Calu3 (cell line): ENCODE measurements at places on chromosomes 3 and 15. TPM values are rescaled to one million over a fixed set of nuclear protein-coding genes. Genes with fewer than 3 reads are reported as not detected.

DNA sequence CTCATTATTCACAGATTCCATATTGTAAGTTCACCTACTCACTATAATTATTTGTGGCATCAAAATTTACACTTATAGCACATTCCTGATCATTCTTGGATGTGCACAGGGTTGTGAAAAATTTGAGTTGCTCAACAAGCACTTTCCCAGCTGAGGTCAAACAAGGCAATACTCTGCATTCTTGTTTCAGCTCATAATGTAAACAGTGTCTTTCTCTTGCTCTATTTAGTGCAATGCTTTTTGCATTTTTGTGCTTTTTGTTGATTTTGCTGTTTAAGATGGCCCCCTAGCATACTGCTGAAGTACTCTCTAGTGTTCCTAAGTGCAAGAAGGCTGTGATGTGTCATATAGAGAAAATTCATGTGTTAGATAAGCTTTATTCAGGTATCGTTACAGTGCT, 66.7 kb upstream of the TNIK start:
- DNase-seq = no peak

- DNase-seq = no peak
Observed at GRCh38 chr3:8608791-8609467, 35.7 kb downstream of the SSUH2 start.

DNA sequence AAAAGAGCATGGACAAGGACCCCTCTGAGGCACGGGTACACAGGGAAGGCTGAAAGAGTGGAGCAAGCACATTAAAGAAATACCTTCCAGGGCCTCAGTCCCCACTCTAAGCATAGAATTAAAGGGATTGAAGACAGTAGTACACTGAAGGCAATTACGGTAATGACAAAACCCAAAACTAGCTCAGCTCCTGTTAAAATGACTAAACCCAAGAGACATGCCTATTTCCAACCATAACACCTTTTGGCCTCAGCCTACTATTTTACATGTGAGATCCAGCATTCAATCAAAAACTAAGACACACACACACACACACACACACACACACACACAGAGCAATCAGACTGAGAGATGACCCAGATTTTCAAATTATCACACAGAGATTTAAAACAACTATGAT, 19.8 kb downstream of the MAP4 start:
- no peak for DNase-seq

DNA sequence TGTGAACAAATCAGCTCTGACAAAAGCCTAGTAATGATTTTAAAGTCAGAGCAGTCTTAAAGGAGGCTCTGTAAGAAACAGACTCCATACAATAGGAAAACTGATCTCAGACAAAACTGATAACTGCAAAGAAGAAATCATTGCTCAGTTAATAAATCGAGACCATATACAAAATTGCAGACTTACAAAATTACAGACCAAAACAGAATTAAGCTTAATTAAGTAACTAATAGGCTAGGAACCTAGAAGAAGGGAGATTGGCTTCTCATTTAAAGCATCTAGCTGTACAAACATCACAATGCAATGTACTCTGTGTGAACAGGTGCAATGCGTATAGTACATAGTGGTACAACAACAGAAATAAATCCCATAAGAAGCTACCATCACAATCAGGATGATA, 46.3 kb downstream of the ZBTB20 start:
- no peak for DNase-seq

GRCh38 chr3:78275420-78275852, 1235.5 kb downstream of the ROBO2 start:
- DNase-seq = no peak

- no peak for DNase-seq
Observed at GRCh38 chr3:128448491-128448890, 18.2 kb downstream of the DNAJB8 start.

GRCh38 chr3:114144909-114145688, 33.8 kb downstream of the DRD3 start:
- no peak for DNase-seq

GRCh38 chr3:184734903-184735701, 23.2 kb upstream of the MAGEF1 start:
- DNase-seq = no peak

GRCh38 chr3:102536456-102536855, 101.6 kb downstream of the ZPLD1 start:
- DNase-seq = no peak

- DNase-seq = no peak
Observed at GRCh38 chr3:124202754-124203153, 210.8 kb upstream of the ROPN1 start.

DNA sequence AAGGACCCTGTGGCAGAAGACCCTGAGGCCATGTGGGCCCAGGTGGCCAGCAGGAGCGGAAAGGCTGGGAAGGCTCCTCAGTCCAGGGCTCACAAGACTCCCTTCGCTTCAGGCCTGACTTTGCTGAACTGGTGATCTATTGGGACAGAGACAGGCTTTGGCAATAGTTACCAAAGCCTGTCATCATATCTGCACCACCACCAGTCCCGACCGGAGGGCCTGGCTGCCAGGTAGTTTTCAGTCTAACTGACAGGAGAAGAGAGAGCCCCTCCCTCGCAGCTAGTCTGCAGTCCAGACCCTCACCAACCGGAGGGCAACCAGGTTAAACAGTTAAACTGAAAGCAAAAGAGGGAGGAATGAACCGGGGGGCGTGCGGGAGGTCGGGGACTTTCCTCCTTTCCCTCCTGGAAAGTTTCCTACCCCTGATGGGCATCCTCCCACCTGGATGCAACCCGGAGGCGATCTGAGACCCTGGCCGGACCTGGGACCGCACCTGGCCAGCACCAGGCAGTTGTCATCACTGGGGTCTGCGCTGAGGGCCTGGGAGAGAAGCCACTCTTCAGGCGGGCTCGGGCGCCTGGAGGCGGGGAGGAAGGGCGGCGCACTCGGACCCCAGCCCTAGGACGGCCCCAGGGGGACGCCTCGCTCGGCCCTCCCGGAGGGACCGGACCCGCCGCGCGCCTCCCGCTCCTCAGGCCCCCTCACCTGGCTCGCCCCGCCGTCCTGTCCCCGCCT, 435 bp downstream of the RAB27A start:
- peak; percentile 28 for DNase-seq

DNA sequence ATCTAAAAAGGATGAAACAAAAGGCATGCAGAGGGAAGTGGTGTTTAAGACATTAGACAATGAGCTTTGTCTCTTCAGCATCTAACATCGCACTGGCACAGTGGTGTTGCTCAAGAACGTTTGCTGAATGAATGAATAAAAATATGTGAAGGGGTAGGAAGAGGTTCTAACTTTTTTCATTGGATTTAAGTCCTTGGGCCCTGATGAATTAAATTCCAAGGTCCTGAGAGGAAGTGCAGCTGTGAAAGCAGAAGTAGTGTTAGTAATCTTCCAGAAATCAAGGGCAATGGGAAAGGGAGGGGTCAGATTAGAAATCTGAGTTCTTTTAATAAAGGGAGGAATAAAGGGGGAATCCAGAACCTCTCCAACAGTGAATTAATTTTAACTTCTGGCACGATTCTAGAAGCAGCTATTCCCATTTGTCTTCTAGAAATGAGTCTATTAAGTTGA, 29.6 kb downstream of the TLNRD1 start:
- DNase-seq = no peak

- no peak for DNase-seq
Observed at GRCh38 chr3:186978712-186979111, 48.4 kb downstream of the ST6GAL1 start.

GRCh38 chr3:100893590-100893989, 99.6 kb downstream of the ABI3BP start:
- DNase-seq = peak; percentile 50

GRCh38 chr3:88324788-88325187, 175.0 kb downstream of the C3orf38 start:
- no peak for DNase-seq

DNA sequence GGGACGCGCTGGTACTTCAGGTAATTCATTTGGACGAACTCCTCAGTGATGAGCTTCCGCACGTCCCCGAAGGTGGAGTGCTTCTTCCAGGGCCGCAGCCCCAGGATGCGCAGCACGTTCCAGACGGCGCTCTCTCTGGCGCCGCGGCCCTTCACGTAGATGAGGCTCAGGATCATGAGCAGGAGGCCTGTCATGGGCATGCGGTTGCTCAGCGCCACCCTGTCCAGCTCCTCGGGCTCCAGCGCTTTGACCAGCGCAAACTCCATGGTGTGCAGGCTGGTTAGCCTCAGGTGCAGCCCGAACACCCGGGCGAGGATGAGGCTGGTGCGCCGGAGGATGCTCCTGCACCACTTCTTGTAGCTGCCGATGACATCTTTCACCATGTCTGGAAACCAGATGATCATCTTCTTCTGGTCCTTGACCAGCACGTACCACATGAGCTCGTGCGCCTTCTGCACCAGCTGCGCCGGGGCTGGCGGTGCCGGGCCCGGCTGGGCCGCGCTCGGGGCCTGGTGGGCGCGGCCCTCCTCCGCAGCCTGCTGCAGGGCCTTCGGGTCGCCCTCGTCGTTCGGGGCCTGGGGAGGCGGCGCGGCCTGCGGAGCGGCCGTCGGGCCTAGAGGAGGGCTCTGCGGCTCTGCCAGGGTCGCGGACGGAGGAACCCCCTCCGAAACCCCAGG, 501 bp downstream of the NDN start:
- no peak for DNase-seq

- no peak for DNase-seq
Observed at GRCh38 chr3:29690686-29691353, 409.9 kb downstream of the RBMS3 start.

- no peak for DNase-seq
Observed at GRCh38 chr15:57251941-57252340, 124.4 kb upstream of the CGNL1 start.

DNA sequence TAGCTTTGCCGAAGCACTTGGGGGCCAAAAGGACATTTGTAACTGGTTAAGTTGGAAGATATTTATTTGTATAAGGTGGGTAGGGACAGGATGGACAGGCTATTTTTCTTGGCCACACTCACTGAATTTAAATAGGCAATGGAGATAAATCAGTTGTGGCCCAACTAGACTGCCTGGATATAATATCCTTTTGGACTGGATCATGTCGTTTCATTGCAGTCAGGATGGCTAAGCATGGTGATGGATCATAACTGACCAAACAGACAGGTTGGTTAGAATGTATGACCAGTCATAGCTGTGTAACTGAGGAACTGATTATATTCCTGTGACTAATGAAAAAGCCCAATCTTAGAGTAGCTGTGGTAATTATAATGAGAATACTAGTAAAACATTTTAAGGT, 284.0 kb downstream of the LPP start:
- DNase-seq = no peak

DNA sequence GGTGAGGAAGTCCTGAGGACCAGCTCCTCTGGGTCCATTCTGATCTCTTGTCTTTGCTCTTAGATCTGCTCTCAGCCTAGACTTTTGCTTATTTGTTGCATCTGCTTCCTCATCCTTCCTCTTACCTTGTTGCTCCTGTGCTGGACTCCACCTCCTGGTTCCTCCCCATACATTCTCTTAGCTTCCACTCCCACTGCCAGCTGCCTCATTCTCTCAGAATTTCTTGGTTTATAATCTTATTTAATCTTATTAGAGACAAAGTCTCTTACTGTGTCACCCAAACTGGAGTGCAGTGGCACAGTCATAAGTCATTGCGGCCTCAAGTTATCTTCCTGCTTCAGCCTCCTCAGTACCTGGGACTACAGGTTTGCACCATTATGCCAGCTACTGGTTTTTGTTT, 68.2 kb upstream of the PSMD6 start:
- DNase-seq = no peak

DNA sequence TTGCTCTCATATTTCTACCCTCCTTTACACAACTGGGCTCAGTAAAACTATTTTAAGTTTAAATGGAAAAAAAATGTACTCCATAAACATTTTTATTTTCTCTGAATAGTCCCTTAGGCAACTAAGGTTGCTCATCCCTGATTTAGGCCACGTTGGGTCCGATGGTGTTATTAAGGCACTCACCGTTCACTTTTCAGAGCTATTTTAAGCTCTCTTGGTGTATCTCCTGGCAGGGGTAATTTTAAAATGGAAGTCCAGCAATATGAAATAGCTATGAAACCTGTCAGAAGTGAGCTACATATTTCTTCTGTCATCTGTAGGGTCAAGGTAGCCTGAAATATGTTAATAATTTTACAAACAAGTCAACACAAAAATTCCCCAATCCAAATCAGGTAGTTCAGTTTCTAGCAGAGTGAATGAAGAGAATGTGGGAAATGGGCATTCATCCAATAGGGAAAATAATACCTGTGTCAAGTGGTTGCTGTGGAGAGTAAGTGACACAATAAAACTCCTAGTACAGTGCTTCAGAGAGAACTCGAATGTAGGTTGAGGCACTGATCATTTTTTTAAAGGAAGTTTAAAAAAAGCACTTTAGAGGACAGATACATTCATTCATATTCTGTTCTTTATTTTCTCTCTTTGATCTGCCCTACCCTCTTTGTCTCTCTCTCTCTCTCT, 209.3 kb upstream of the FEZF2 start:
- no peak for DNase-seq

DNA sequence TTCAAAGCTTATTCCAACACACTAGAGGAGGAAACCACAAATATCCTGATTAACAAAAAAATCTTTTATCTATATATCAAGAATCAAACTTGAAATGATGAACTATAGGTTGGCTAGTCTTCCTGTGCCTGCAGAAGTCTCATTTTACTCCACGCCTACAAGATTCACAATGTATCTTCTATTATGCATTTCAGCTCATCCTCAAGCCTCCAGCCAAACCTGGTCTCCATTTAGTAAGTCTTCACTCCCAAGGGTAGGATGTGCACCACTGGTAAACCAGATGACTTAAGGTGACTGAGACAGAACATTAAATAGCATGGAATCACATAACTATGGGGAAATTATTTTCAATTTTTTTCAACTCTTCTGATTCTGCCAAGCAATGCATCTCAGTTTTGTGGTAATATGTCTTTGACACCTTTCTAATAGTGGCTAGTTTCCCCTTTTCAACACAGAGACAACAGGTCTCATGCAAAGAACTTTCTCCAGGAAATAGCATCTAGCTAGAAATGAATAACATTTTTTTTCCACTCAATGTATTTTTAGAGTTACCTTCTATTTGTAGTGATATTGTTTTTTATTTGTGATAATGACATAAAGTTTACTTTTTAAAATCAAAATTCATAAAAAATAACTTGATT, 166.9 kb downstream of the TNIK start:
- DNase-seq = no peak

KIAA1143 gene
- 28.8 and 36.9 TPM in 2 replicates for total RNA-seq

POLQ gene
- 13.7 and 15.5 TPM in 2 replicates for total RNA-seq

RSRC1 gene
- total RNA-seq = 81.3 and 82.1 TPM in 2 replicates

OSTN gene
- total RNA-seq = not detected in 2 replicates

CELF6 gene
- total RNA-seq = 0.19 and 0.42 TPM in 2 replicates

STRIT1 gene
- total RNA-seq = not detected in 2 replicates

KLF15 gene
- 8.2 and 10.6 TPM in 2 replicates for total RNA-seq

KNG1 gene
- total RNA-seq = not detected in 2 replicates

TRIM69 gene
- total RNA-seq = 9.7 and 20.2 TPM in 2 replicates

SOX14 gene
- not detected in 2 replicates for total RNA-seq

MAN2A2 gene
- total RNA-seq = 56.1 and 58.5 TPM in 2 replicates

PXYLP1 gene
- 13.1 and 16.3 TPM in 2 replicates for total RNA-seq

ARL13B gene
- total RNA-seq = 7.8 and 9.6 TPM in 2 replicates

HHLA2 gene
- total RNA-seq = 5.8 and 7.2 TPM in 2 replicates
